ENCODE measurements at places on chromosomes 7 and 10.

GRCh38 chr7:103811290-103811689 lies 178.2 kb downstream of the RELN start:
- no peak for DNase-seq

- DNase-seq = no peak
Observed at GRCh38 chr10:101380353-101381017, 26.5 kb downstream of the BTRC start.

DNA sequence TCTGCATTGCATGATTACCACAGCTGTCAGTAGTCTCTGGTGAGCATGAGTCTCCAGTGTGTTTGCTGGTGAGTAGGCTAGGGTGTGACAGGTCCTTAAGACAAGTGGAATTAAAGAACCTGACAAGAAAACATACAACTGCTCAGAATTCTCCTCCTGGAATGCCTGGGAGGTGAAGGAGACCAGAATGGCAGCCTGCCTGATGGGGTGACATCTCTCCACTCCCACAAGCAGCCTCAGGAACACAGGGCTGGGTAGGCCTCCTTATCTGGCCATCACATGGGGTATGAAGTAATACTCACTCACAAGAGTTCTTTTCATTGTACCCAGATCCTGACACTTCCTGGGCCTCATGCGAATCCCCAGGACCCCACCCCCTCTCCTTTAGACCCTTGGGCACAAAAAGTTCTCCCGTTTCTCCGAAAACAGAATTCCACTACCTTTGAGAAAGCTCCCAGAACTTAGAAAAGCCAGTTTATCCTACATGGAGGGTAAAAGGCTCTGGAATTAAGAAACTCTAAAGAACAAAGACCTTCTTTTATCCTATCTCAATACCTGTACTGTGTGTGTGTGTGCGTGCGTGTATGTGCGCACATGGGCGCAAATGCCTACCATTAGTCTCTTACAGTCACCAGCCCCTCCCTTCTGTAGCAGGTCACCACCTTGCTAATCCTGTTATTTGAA lies 33.4 kb upstream of the C1GALT1 start:
- DNase-seq = no peak

DNA sequence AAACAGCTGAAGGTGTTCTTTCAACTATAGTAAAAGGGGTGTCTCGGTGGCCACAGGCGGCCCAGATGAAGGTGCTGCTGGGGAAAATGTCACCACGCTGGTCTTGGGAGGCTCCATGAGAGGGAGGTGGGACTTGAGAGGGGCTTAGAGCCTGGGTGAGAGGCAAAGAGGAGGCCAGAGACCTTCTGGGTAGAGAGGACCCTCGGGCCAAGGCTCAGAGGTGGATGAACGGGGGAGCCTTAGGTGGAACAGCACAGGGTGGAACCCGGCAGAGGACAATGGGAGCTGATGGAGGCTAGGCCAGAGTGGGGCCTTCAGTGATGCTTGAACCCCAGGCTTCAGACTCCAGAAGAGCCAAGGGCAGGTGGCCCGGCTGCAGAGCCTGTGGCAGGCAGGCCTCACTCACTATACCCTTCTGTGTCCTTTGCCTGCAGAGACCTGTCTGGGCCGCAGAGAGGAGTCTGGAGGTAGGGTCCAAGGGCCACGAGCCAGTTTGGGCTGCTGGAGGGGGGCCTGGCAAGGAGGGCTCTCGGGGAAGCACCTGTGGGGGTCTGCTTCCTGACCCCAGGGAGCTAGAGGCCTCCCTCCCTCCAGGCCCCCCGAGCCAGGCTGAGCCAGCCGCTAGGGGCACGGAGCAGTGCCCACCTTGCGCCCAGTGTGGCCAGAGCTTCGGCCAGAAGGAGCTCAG lies 32.1 kb downstream of the ZNF783 start:
- DNase-seq = no peak

DNA sequence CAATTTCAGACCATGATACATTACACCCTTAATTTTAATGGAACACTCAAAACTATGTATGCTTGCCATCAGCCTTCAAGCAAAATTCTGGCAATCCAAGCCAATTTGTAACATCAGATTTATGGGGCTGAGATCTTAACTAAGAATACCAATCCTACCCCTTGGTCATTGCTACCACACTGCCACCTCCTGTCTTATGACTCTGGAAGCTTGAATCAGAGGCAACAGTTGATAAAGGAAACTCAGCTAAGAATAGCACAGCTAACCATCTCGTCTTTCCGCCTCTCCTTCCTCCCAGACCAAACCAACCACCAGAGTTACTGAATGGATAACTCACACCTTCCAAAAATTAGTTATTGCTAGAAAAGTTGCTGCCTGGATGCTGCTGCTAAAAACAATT lies 7.4 kb downstream of the IGF2BP3 start:
- DNase-seq = no peak

GRCh38 chr7:135729230-135729629 lies 1.2 kb upstream of the SLC13A4 start:
- DNase-seq = no peak

- DNase-seq = no peak
Observed at GRCh38 chr10:124227055-124227975, 133.9 kb upstream of the CHST15 start.

DNA sequence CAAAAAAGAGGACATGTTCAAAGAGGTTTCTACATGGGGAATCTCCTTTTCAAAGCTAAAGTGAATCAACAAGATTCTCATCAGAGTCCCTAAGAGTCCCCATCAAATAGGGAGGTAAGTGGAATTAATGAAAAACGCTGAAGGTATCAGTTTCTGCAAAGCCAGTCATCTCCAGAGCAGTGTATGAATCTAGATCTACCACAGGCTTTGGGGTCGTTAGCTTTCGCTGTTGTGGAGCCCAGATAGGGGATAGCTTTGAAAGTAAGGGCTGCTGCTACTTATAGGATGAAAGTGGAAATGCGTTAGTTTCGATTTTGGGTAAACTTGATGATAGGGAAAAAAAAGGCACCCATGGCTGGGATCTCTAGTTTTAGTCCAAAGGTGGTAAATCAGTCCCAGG lies 748.4 kb downstream of the LRMDA start:
- no peak for DNase-seq

DNA sequence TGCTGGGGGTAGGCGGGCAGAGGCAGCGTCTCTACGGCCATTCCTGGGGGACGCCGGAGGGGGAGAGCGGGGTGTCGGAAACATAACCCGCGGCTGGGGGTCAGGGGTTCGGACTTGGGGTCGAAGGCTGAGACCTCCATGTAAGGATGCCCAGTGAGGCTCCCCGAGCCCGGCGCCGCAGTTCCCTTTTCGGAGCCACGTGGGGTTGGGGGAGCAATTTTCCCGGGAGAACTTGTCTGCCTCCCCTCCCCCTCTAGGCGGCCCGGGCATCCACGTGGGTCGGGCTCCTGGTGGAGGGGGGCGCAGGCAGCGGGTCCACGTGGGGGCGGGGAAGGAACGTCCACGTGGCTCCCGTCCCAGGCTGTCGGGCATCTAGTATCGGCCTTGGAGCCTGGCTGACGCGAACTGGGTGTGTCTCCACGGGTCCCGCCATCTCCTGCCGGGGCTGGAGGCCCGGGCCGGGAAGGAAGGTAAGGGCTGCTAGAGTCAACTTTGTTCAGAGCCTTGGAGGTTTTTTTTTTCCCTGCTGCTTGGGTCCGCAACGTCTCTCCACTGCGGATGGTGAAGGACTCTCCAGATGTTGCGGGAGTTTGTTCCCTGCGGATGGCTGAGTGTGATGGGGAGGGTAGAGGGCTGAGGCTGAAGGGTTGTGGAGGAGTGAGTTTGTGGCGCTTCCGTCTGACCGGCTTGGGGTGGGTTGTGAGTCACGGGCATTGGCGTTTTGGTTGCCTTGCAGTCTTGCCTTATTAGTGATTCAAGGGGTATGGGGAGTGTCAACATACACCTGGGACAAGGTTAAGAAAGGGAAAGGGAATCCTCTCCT lies 744 bp downstream of the PPRC1 start:
- peak; percentile 72 for DNase-seq

DNA sequence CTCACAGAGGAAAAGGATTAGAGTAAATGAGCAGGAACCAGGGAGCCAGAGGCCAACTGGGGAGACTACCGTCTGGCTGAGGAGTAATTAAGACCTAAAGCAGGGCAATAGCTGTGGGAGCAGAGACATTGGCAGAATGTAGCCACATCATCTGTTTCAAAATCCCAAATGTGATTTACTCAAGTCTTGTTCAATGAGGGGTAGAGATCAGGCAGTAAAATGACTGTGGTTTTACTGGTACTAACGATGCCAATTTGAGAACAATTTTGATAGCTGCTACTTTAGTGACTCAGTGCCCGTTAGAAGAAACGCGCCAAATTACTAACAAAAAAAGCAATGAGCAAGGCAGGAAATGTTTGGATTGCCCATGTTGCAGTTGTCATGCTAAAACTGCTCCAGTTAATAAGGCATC lies 12.7 kb upstream of the MIOS start:
- DNase-seq = no peak

- no peak for DNase-seq
Observed at GRCh38 chr7:25383402-25383801, 155.1 kb upstream of the NPVF start.

DNA sequence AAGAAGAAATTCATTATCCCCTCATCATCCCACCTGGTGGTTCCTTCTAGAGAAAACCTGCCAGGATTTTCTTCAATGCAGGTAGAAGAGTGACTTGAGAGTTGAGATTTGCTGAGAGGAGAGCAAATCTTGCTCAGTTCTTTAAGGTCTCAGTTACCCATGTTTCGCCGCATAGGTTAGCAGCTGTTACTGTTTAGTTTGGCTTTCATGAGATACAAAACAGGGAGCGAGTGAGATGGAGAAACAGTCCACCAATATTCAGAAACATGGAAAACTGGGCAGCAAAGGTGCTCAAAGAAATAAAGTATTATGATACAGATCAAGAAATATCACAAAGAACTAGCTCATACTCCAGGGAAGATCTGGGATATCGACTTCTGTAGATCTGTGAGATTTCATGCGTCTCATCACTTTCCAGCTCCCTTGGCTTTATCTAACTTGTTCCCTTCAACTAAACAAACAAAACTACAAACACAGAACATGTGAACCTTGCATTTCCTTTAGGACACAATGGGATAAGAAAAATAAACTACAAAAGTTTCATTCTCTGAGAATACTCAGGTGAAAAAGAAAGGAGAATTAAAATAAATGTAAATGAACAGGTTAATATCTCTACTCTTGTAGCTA lies 63.4 kb downstream of the AKR1C4 start:
- DNase-seq = no peak

DNA sequence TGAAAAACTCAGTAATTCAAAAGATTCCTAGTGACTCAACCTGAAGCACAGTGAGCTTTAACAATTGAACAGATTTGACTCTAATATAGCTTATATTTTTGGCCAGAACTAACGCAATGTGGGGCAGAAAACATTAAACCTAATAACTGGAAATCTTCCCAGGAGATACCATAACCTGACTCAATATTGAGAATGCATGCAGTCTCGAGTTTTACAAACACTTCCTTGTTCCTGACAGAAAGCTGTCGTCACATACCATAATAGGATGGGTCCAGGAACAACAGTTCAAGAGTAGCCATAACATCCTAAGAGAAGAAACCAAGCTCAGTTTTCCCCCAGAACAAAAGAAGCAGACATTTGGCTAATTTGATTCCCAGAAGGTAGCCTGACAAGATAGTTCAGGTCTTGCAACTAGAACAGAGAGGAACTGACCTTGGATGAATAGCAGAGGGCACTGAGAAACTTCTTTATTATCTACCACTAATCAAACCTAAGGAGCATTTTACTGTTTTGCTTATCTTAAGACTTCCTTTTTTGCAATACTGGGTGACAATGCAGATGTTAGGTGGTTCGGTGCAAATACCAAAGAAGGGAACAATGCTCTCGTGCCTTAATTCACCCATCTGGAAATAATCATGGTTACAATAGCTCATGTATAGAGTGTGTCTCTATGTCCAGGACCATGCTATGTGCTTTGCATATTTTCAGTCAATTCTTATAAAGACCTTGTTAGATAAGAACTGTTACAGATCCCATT lies 38.6 kb upstream of the ACSL5 start:
- DNase-seq = no peak

DNA sequence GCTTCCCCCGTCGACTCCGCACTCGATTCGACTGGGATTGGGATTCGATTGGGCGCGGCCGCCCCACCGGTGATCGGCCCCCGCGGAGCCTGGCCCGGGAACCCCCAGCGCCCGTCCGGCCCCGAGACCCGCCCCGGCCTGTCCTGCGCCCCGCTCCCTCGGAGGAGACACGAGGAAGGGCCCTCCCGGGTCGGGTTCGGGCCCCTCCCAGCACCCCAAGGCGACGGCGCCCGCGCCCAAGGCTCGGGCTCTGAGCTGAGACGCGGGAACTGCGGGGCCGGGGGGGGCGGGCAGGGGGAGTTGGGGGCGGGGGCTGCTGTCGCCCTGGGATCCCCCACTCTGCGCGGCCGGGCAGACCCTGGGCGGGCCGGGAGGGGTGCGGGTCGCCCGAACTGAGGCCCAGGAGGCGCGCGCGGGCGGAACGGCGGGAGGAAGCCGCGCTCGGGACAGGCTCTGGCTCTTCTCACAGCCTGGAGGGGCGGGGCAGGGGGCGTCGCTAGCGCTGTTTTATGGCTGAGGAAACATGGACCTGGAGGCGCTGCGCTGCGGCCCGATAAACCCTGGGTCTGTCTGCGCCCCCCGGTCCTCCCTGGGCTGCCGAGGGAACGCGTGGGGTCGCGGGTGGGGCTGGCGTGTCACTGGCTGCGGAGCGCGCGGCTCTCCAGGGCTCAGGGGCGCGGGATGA lies 1.7 kb upstream of the NKX6-2 start:
- DNase-seq = no peak

- no peak for DNase-seq
Observed at GRCh38 chr7:139948587-139949335, 114.0 kb downstream of the PARP12 start.

DNA sequence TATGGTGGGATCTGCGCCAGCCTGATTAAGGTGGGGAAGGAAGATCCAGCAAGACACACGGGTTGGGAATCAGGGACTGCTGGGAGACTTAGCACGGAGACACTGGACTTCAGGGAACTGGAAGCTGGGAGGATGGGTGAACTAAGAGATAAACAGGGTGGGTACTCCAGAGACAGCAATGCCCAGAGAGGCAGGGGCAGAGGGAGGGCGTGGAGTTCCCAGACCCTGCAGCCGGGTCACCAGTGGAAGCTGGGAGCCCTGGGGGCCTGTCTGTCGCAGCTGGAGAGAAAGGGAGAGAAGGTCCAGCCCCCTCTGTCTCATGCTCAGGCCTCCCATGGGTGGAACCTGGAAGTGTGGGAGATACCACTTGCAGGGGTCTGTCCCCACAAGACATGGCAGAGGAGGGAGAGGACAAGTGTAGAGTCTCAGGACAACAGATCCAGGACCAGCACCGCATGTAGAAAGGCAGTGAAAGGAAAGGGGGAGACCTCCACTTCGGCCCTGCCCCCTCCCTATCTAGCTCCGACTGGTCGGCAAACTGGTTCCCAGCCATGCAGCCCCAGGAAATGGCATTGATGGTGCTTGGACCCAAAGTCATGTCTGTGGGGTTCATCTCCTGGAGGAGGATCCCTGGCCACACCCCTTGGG lies 44.4 kb downstream of the AOC1 start:
- DNase-seq = no peak

All from nucleus accumbens (tissue), 56 donors.